Frontal cortex (tissue), 4 donors: ENCODE measurements at places on chromosomes 7 and 10.

DNA sequence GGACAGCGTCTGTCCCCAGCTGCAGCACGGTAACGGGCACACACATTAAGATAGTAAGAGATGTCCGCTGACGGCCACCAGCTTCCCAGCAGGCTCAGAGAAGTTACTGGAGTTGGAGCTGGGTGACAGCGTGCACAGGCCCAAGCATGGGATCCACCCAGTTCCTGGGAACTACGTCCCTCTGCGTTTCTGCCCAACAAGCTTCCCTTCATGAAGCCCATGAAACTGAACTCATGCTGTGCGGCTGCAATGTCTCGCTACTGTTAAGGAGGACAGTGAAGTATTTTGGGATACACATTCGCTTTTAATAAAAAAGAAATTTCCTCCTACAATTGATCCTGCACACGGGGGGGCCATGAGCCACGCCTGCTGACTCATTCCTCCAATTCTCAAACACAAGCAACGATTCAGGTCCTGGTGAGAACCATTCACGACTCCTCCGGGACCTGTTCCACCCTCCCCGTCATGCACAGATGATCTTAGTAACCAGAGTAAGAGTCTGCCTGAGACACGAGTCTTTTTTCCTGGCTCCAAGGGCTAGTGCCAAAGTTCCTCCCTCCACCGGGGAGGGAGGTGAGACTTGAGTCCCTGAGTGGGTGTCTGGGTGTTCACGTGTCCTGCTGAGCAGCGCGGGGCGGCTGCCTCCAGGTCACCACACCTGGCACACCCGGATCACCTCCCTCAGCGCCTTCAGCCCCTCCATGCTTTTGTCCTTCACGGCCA lies 2.6 kb downstream of the PSMG3 start:
- no peak for DNase-seq

DNA sequence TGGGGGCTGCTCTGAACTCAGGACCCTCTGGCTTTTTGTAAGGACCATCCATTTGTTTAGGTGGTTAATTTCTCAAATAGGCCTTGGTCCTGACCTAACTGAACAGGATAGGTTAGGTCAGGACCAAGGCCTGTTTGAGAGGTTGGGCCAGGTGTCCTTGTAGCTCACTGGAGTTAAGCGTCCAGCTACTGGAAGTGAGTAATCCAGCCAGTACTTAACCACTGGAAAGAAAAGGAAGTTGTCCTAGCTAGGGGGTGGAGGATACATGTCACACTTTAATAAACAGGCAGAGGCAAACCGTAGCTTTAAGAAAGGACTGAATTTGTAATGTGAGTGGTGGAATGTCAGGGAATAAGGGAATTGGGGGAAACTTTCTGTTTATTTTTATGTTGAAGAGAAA lies 96.0 kb downstream of the GPR85 start:
- no peak for DNase-seq

DNA sequence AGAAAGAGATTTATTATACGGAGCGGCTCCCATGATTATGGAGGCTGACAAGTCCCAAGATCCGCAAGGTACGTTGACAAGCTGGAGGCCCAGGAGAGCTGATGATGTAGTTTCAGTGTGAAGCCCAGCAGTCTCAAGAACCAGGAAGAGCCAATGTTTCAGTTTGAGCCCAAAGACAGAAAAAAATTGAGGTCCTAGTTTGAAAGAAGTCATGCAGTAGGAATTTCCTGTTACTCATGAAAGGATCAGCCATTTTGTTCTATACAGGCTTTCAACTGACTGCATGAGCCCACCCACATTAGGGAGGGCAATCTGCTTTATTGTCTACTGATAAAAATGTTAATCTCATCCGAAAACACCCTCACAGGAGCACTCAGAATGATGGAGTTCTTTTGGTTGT lies 51.5 kb downstream of the CCDC71L start:
- no peak for DNase-seq

GRCh38 chr7:101507791-101508252 lies 121.3 kb downstream of the MYL10 start:
- DNase-seq: no peak

GRCh38 chr7:69162931-69163670 lies 435.2 kb upstream of the AUTS2 start:
- DNase-seq: no peak

GRCh38 chr10:71268247-71268691 lies 50.8 kb upstream of the SLC29A3 start:
- no peak for DNase-seq

- no peak for DNase-seq
These were observed 53.0 kb downstream of the PARP12 start for GRCh38 chr7:140009735-140010134.

DNA sequence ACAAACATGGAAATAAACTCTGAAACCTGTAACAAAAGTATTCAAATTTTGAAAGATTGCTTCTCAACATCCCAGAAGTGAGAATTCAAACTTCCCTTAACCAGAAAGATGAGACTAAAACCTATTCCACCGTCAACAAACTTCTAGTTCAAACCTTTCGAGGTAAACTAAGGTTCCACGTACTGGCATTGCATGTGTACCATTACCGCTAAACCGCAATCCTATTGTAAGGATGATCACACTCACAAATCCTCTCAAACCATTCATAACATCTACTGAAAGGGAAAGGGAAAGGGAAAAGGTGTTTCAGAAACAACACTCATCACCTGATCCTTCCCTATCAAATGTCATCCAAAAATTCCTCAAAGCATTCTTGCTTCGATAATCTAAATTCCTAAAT lies 3.1 kb downstream of the SMURF1 start:
- DNase-seq: no peak

GRCh38 chr7:126696256-126697038 lies 556.3 kb downstream of the GRM8 start:
- DNase-seq: no peak

DNA sequence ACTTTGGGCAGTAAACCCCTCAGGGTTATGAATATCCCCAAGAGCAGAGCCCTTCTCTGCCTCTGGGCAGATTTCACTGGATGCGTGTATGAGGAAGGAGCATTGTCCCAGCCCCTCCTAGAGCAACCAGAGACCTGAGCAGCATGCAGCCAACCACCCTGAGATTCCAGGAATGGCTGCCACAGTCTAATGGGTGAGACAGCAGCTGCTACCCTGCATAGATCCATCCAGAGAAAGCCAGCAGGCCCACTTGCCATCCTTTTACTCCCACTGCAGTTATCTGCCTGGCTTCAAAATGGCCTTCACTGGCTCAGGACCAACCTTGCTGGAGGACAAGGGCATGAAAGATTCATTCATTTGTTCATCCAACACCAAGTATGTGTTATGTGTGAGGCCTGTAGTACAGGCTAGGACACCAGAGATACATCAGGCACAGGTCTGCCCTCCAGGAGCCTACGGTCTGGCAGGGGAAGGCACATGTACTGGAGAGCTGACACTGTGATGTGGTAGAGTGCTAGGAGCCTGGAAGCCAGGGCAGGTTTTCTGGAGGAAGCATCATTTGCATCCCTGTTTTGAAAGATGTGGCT lies 26.2 kb upstream of the C10orf105 start:
- DNase-seq: no peak

GRCh38 chr7:1899951-1900762 lies 230.1 kb downstream of the ELFN1 start:
- DNase-seq: no peak

DNA sequence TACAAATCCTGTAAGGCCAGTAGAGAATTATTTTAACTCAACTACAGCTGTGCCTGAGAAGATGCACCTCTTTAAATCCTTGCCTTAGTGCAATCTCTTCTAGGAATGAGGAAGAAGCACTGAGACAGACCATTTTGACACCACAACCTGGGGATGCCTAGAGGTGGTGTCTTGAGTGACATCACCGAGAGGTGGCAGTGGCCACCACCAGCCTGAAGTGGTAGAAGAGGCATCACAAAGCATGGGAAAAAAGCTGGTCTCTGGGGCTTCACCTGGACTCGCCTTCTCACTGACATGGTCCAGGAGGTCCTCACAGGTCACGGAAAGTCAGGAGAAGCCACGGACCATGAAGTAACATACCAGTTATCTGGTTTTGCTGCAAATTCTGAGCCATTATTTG lies 99.2 kb upstream of the PDLIM1 start:
- DNase-seq: no peak

GRCh38 chr10:7192061-7192460 lies 218.8 kb downstream of the SFMBT2 start:
- no peak for DNase-seq

DNA sequence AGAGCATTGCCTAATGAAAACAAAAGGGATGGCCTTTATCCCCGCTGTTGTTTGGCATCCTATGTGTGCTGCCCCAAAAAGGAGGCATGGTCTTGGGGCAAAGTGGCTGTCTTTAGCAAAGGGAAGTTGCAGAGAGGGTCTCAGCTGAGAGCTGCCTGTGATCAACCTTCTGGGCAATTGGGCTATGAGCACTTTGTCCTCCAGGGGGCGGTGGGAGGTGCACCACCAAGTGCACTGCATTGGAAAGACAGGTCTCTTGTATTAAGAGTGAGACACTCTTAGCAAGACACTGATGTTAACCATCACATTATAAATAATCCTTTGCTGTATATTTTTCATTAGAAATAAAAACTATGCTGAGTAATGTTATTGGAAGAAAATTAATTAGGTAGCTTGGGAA lies 314.8 kb downstream of the POM121L12 start:
- DNase-seq: no peak

GRCh38 chr10:62632071-62632809 lies 172.3 kb upstream of the ADO start:
- no peak for DNase-seq

- DNase-seq: no peak
These were observed 57.1 kb downstream of the STK17A start for GRCh38 chr7:43639858-43640491.

DNA sequence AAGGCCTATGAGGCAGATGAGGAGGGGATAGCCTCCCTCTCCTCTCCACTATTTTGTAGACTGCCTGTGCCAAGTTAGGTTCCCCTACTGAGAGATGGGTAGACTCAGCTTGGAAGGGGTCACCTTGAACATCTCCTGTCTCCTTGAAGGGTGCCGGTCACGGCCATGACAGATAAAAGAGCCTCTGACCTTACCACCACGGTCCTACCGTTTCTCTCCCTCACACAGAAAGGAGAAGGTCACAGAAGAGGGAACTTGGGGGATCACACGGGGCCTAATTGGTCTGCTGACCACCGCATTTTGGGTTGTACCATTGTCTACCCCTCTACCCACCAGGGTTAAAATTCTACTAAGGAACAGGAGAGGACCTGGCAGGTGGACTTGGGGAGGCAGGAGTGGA lies 17.0 kb downstream of the PRSS2 start:
- DNase-seq: no peak
